ENCODE measurements at places on chromosomes 3 and 15.

DNA sequence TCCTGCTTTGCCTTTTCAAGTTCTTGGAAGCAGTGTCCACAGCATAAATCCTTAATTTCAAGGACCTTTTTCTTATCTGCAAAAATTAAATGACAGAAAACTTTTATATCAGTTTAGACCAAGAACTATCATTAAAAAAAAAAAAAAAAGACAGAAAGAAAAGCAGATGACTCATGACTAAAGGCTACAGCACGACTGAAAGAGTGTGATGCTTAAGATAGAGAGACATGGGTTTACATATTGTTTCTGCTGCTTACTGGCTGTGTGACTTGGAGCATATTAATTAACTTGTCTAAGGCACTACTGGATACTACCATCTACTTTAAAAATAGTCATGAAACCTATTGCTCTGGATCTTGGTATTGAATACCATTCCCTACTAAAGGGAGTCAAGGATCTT, 62.3 kb downstream of the CEP152 start:
- H3K27ac ChIP-seq = no peak overlapping the region
- H3K27me3 ChIP-seq = no peaks in the 10 kb centered on the region
- peaks cover 10% of the 10 kb centered on the region for H3K36me3 ChIP-seq
- H3K4me3 ChIP-seq = no peak overlapping the region

GRCh38 chr3:79491029-79491641, 276.7 kb downstream of the ROBO1 start:
- H3K27ac ChIP-seq = no peak overlapping the region
- no peaks in the 10 kb centered on the region for H3K36me3 ChIP-seq
- no peak for DNase-seq
- 0 out of 2 replicates have a peak, but pooled peaks cover 7% of the 10 kb centered on the region for H3K27me3 ChIP-seq
- no peak overlapping the region for H3K4me3 ChIP-seq

- no peaks in the 10 kb centered on the region for H3K36me3 ChIP-seq
- no peak for DNase-seq
- no peak overlapping the region for H3K4me3 ChIP-seq
- H3K27ac ChIP-seq = no peak overlapping the region
- H3K4me1 ChIP-seq = no peaks in the 10 kb centered on the region
Measured at GRCh38 chr15:82602195-82602594, 45.0 kb downstream of the CPEB1 start.

- peak; percentile 71 for DNase-seq
- no peaks in the 10 kb centered on the region for H3K27me3 ChIP-seq
- peak overlapping the region; percentile 53 for H3K27ac ChIP-seq
- peaks cover 9% of the 10 kb centered on the region for H3K4me1 ChIP-seq
Measured at GRCh38 chr15:22979238-22980188, 655 bp downstream of the CYFIP1 start.

DNA sequence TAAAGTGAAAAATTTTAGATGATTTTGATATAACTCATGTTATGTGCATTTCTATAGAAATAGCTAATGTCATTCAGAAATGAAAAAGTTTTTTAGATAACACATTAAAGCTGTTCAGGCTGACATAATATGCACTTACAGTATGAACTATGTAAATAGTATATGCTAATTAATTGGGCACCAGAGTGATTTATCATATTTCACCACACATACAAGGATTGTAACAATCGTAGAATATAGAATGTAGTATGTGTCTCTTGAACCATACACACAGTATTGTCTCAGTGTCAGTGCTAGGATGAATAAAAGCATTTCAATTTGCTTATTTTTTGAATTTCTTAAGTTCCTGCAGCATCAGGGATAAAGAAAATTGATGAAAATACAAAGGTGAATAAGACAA, 710.0 kb downstream of the OTOL1 start:
- no peak overlapping the region for H3K27ac ChIP-seq
- no peaks in the 10 kb centered on the region for H3K4me1 ChIP-seq
- no peaks in the 10 kb centered on the region for H3K36me3 ChIP-seq
- no peak overlapping the region for H3K4me3 ChIP-seq
- no peak for DNase-seq
- no peaks in the 10 kb centered on the region for H3K27me3 ChIP-seq

All from PC-3 (cell line).